ENCODE measurements at places on chromosomes 11 and 22. TPM values are rescaled to one million over a fixed set of nuclear protein-coding genes. Genes with fewer than 3 reads are reported as not detected.

Gene SDHAF2
- total RNA-seq, result 46.3 TPM

Gene ABCG4
- under 0.01 TPM for total RNA-seq

DNA sequence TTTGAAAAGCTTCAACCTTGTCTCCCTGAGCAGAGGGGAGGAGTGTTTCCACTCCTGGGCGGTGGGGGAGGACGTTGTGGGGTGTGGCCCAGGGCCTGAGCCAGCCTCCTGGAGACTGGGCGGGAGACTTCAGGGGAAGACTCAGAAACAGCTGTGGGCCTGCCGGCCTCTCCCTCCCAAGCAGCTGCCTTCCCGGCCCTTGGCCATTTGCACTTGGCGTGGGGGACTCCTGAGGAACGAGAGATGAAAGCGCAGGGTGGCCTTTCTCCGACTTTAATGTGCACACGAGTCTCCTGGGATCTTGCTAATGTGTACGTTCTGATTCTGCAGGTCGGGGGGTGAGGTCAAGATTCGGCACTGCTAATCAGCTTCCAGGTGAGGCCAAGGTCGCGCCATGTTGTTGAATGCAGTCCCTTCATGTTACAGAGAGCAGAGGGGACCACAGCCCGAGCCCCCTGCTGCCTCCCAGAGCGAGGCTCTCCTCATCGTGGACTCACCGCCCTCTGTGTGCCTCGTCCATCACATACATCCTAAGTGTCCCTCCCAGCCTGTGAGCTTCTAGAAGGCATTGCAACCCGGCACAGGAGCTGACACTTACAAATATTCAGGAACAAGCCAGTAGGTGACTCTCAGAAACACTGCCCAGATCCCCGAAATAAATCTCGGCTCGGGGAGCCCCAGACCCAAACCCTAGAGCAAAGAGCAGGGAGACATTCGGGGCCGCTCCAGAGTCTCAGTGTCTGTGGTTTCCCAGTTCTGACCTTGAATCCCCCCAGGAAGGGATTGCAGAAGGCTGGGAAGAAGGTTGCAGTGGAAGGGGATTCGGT, 7.7 kb downstream of the LIF start:
- peak; percentile 86 for DNase-seq

DNA sequence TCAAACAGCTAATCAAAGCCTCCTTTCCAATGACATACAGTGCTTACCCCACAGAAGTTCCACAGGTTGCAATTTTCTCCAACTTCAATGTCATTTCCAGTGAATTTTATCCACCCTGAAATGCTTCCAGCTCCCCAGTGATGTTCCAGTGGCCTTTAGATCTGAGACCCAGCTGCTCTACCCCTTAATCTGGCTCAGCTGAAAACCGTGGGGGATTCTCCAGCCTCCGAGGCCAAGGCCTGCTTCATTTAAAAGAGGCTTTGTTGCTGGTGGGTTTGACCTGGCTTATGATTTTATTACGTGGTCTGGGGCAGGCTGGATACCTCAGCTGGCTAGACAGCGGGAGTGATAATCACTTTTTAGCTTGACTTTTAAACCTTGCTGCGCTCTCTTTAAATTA, 10.9 kb downstream of the HEPHL1 start:
- DNase-seq, result no peak

Gene MFNG
- 0.72 TPM for total RNA-seq

GRCh38 chr22:17411213-17411612, 42.0 kb downstream of the CECR2 start:
- no peak for DNase-seq

Gene CALCA
- total RNA-seq, result not detected

GRCh38 chr11:104432981-104433380, 269.0 kb upstream of the PDGFD start:
- DNase-seq, result no peak

DNA sequence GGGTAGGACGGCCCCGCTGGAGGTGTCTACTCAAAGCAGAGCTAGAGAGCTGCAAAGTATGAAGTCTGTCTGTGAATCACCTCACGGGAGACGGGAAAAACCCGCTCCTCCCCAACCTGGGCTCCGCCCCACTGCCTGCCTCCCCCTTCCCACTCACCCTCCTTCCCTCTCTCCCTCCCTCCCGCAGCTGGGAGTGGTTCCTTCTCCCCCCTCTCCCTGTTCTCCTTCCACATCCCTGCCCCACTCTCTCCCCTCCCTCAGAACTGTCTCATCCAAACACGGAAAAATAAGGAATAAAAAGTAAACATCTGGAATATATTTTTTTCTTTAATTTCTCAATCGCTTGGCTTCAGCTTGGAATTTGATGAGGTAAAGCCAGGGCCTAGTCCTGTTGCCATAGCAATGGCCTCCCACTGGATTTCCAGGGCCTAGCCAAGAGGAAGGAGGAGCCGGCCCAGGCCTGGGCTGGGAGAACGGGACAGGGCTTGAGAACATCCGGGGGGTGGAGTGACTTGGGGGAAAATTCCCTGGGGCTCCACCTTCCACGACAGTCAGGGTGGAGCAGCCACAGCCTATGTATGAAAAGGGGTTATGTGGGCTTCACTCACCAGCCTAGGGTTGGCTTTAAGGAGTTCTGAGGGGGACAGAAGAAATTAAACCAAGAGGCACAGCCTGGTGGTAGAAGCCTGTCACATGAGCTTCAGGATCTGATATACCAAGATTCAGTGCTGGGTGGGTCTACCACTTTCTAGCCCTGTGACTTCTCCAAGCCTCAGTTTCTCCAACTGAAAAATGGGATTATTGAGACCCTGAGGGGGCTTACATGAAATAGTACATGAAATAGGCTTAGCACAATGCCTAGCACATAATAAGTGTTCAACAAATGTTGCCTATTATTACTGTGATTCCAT, 2.2 kb downstream of the TNKS1BP1 start:
- DNase-seq, result peak; percentile 100
